GM12864 (cell line): ENCODE measurements at places on chromosomes 1 and 21.

GRCh38 chr1:36367066-36367465, 18.7 kb downstream of the STK40 start:
- no peak for DNase-seq

- DNase-seq, result no peak
Measured at GRCh38 chr1:212760126-212760823, 31.3 kb downstream of the NSL1 start.

DNA sequence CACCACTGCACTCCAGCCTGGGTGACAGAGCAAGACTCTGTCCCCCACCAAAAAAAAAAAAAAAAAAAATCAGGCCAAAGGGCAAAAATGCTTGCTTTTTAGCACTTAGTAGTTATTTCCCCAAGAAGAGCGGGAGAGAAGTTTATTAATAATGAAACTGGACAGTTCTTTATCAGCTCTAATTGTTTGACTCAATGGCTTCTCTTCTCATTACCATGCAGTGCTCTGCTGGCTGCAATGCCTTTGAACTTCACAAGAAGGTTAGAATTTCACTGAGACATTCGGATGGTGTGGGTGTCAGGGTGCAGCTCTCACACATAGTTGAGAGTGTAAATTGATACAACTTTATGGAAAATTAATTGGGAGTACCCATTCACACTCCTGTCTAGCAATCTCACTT, 63.7 kb downstream of the EDARADD start:
- no peak for DNase-seq

- DNase-seq, result no peak
Measured at GRCh38 chr1:53587252-53587988, 128.2 kb downstream of the DMRTB1 start.

DNA sequence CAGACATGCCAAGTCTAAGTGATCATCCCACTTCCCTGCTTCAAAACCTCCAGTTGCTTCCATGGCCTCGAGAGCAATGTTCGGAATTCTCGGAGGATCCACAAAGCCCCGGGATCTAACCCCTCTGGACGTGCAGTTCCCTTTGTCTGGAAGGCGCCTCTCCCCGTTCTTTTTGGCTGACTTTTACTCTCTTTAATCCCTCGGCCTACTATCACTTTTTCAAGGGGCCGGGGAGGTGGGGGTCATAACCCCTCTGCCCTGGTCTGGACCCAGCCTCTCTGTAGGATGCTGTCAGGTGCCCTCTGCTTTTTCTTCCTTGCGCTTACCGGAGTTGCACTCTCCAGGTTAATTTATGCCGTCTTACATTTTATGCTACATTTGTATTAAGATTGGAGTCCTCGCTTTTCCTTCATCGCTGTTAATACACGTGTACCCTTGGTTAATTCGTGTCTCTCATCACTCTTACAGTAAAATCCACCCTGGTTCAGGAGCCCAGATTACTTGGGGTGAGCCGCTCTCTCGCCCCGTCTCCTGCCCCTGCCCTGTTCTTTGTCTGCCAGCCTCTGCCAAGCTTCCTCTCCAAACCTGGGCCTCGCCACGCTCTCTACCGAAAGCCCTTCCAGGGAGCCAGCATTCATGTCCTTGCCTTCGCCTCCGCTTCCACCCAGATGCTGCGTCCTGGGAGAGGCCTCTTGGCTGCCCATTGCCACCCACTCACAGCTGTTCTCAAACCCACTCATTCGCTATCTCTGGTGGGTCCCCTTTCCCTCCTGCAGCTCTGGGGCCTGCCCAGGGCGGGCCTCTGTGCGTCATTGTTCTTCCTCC, 448.6 kb downstream of the CAMTA1 start:
- DNase-seq, result no peak

- DNase-seq, result peak; percentile 38
Measured at GRCh38 chr1:112674440-112674985, at the start of gene MOV10. TSS of gene MOV10 (plus strand) at chr1:112674659. CDS start at chr1:112674913, 254 bp downstream.

- DNase-seq, result no peak
Measured at GRCh38 chr21:45651921-45652320, 8.4 kb downstream of the PCBP3 start.

GRCh38 chr1:96520579-96520947, 201.0 kb upstream of the PTBP2 start:
- no peak for DNase-seq

DNA sequence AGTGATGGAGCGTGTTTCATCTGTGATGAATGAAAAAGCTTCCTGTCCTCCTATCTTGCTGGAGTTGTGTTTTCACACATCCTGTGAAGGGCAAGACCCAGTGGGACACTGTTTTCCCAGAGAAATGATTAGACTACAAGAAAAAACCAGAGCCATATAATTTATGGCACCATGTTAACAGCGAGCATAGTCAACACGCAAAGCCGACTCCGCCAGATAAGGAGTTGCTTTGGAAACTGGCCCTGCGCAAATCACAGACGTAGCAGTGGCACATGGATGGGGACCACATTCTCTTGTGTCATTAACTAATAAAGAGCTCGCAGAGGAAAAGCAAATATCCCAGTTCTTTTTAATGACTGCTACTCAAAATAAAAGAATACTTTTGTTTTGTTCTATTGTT, 471.2 kb upstream of the RUNX1 start:
- DNase-seq, result no peak

DNA sequence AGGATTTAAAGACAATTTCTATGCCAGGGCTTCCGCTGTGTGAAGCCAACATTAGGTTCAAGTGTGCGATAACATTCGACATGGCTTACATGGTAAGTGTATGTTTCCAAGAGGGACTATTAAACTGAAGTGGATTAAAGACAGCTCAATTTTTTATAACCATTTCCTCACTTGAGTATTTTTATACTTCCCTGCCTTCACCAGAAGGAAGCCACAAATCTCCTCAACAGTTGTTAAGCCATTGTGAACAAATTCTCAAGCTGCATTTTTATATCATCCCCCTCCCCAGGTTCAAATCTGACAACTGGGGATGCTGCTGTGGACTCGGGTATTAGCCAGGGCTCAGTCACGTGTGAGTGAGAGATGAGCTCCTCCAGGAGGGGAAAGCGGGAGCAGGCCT, 116.3 kb downstream of the RHOU start:
- DNase-seq, result no peak

DNA sequence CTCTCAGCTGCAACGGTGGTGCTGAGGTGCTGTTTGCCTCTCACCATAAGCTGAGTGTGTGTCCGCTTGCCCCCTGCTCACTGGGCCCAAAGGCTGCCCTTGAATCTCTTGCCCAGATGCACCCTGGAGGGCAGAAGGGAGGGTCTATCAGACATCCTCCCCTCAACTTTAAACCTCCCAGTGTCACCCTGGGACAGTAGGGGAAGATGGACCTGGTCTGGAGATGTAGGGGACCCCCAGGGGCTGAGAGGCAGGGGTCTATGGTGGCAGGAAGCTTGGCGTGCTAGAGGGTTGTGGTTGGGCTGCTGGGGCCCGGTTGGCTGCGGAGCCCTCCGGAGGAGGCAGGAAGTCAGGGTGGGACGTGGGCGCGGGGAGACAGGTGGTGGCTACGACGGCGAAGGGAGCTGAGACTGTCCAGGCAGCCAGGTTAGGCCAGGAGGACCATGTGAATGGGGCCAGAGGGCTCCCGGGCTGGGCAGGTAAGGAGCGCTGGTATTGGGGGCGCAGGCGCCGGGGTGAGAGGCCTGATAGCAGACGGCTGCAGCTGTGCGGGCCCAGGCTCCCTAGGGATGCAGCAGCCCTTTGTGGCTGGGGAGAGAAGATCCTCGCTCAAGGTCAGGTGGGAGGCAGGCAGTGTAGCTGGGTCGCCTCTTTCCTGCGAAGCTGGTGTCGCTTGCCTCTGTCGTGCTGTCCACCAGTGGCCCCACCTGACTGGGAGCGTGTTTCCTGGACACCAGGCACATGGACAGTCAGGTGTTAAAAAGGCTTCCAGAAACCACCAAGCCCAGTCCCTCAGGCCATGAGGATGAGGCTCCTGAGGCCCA, at the start of gene LCK:
Gene LCK (plus strand): TSS at position 373 of the 824 bp plus-strand sequence. CDS start 23,065 bp downstream, outside the sequence.
- no peak for DNase-seq

- DNase-seq, result no peak
Measured at GRCh38 chr1:41155105-41155504, 87.0 kb downstream of the SCMH1 start.

DNA sequence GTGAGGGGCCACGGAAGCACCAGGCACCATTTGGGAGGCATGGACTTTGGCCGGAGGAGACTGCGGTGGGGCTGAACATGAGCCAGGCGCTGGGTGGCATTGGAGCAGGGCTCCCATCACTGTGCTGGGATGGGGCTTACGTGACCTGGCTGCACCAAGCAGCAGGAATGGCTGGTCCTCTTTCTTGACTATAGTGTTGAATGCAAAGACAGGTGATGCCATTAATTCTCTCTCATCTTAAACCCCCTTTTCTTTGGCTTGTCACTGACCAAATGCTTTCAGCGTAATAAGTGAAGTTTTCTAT, 447.9 kb downstream of the CAMTA1 start:
- no peak for DNase-seq
